D721Med (cell line): ENCODE measurements at places on chromosomes 2 and 18.

DNA sequence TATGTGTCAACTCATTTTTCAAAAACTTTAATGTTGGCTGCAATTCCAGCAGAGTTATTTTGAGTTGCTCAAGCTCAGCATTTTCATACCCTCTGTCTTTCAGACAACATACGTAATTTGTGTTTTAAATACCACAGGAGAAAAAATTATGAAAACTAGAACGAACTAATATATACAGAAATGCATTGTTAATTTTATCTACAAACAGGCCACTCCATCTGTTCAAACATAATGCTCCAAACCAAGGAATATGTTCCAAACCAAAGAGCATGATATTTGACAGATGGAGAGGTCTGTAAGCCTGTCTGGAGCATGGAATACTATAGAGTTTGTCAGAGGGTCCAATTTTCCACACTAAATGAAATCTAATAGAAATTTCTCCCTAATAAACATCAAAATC is 536.2 kb upstream of the FSIP2 start:
- no peak for DNase-seq

- DNase-seq, result no peak
These were observed 176.7 kb downstream of the MYO1B start for GRCh38 chr2:191421950-191422349.

DNA sequence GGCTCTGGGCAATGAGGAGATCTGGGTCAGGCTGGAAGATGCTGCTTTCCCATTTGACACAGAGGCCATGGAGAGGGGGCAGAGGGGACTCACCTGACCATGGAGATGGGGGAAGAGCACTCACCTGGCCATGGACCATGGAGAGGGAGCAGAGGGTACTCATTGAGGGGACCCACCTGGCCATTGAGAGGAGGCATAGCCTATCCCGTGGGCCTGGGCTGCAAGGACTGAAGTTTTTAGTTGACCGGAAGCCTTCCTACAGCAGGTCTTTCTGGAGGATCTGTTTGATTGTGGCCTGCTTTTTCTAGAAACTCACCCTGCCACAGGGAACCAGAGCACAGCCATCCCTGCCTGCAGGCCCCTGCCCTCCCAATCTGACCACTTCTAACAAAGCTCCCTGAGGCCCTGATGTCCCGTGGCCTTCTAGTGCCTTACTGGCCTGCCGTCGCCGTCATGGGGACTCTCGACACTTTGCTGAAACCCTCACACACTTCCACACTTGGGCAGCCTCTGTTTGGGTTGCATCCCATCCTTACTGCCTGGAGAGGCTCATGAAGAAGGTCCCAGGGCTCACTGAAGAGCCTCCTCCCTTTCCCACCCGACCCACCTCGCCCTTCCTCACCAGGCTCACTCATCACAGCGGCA is 5.1 kb upstream of the PROM2 start:
- DNase-seq, result no peak

DNA sequence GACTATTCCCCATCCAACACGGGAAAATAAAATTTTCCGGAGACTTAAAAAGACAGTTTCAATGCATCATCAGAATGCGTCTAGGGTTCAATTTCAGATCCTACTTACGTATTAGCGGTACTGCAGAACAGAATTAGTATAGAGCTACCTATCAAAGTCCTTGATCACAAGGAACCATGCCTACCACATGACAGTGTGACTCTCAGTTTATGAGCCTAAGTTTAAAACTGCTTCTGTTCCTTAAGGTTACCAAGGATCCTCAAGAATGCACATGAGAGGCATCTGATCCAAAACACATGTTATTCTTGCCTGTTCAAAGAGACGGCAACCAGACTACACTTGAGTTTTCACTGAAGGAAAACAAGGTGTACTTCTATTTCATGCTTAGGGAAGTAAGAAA is 369.7 kb downstream of the EPHA4 start:
- no peak for DNase-seq

GRCh38 chr2:237184192-237184918 is 98.7 kb downstream of the COPS8 start:
- no peak for DNase-seq

DNA sequence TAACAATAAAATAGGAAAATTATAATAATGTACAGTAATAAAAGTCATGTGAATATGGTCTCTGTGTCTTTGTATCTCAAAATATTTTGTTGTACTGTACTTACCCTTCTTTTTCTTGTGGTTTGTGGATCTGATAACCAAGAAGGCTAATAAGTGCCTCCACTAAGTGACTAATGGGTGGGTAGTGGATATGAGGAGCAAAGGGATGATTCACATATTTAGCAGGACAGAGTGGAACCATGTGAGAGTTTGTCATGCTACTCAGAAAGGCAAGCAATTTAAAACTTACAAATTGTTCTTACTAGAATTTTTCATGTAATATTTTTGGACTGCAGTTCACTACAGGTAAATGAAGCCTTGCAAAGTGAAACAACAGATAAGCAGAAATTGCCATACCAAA is 1241.2 kb upstream of the CDH2 start:
- DNase-seq, result no peak

DNA sequence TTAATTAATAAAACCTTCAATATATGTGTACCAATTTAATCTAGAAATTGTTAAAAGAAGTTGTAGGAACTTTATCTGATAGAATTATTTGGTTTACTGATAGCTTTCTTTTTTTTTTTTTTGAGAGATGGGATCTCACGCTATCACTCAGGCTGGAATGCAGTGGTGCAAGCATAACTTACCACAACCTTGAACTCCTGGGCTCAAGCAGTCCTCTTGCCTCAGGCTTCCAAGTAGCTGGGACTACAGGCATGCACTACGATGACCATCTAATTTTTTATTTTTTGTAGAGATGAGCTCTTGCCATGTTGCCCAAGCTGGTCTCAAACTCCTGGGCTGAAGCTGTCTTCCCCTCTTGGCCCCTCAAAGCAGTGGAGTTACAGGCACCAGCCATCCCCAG is 66.8 kb downstream of the CCDC138 start:
- no peak for DNase-seq

DNA sequence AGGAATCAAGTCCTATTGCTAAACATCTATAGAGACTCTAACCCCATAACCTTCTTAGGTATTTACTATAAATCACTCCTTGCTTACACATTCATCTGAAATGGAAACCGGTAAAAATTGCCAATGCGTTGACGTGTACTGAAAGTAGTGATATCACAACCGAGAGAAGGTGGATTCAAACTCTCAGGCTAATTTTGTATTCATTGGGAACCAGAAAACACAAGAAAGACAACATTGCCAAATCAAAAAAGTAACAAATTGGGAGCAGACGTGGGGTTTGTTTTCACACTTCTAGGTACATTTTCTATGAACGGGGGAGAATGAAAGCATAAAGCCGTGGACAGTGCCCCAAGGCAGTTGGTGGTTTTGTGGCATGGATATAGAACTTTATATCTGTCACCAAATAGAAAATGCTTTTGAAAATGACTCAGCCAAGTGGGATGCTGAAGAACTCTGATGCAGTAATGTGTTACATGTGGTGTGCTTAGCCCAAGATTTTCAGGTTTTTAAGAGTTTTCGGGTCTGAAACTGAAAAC is 155.1 kb upstream of the RASGRP3 start:
- DNase-seq, result no peak

- DNase-seq, result no peak
These were observed 133.4 kb upstream of the SPATS2L start for GRCh38 chr2:200172944-200173581.

- no peak for DNase-seq
These were observed 169.8 kb upstream of the PKDCC start for GRCh38 chr2:41878056-41878455.

DNA sequence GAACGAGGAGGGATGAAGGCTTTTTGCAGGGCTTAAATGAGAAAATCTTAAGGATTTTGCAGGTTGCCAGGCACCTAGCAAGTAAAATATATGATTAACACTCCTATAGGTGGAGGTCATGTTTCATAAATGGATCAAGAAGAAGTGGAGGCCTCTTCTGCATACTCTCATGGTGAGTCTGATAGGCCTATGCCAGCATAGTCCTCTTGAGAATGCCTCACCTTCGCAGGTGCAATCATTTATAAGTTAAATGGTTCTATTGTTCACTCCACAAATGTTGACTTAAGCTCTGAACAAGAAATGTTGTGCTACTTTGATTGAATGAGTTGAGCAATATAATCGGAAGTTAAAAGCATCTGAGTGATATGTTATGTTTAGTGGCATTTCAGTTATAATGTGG is 12.1 kb downstream of the LRRTM1 start:
- no peak for DNase-seq

GRCh38 chr2:86176597-86176996 is 18.7 kb downstream of the IMMT start:
- no peak for DNase-seq

DNA sequence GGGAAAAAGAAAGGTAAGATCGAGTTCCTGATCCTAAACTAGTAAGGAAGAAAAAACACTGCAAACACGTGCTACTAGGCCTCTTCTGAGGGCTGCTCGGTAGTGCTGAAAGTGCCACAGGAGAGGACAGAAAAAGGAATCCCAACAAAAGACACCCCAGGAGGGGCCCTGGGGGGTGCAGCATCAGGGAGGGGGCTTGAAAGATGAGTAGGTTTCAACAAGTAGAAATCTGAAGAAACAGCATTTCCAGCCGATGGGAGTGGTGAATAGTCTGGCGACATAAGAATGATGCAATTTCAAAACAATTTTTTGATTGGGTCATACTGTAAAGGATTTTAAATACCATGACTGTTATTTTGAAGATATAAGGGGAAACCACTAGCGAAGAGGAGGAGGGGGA is 98.6 kb downstream of the NOL10 start:
- no peak for DNase-seq

DNA sequence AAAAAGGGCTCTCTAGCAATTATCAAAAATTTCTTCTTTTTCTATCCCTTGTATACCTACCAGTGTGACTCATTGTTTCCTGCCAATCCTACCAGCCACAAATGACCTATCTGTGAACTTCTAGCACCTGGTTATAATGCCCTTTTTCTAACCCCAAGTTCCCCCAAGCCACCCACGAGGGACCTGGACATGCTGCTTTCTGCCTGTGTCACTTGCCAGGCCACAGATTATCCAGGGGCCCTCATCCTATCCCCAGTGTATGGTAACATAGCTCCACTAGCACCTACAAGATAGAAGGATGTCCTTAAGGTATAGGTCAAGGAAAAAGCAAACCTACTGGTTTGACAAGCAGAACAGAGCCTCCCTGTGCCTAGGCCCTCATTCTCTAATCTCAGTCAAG is 26.8 kb downstream of the AAK1 start:
- no peak for DNase-seq

- DNase-seq, result no peak
These were observed 48.4 kb downstream of the TMEFF2 start for GRCh38 chr2:192146069-192147015.

- DNase-seq, result peak; percentile 26
These were observed 59.4 kb upstream of the UPP2 start for GRCh38 chr2:158042245-158042644.

- DNase-seq, result no peak
These were observed 73.0 kb upstream of the ITGA6 start for GRCh38 chr2:172354347-172354746.

DNA sequence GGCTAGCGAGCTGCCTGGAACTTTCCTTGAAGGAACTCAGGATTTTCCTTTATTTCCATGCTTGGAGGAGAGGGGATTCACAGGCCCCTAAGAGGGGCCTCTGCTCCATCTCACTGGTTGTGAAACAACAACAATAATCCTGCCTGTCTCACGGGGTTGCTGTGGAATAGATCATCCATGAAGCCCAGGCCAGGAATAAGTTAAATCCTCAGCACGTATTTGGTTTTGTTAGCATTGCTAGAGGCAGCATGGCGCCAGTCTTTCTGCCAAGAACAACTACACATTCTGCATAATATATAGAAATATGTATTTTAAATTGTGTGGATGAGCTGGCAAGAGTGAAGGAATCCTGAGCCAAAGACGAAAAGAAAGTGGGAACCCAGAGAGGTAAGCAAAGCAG is 80.8 kb upstream of the L3MBTL4 start:
- DNase-seq, result no peak

DNA sequence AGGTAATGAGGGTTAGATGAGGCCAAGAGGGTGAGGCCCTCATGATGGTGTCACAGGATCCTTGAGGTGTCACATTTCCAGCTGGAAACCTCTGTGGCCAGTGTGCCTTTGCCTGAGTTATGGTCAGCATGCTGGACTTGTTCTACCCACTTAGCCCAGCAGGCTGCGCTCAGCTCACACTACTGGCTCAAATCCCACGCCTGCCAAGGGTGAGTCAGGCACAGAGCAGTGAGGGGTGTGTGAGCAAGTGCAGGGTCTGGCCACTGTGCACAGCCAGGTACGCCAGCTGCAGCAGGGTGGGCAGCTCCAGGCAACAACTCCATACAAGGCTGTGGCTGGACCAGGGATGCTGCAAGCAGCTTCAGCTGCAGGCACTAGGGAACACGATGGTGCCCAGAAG is 616.6 kb upstream of the FSHR start:
- no peak for DNase-seq

GRCh38 chr18:3704556-3705344 is 254.8 kb downstream of the TGIF1 start:
- no peak for DNase-seq

DNA sequence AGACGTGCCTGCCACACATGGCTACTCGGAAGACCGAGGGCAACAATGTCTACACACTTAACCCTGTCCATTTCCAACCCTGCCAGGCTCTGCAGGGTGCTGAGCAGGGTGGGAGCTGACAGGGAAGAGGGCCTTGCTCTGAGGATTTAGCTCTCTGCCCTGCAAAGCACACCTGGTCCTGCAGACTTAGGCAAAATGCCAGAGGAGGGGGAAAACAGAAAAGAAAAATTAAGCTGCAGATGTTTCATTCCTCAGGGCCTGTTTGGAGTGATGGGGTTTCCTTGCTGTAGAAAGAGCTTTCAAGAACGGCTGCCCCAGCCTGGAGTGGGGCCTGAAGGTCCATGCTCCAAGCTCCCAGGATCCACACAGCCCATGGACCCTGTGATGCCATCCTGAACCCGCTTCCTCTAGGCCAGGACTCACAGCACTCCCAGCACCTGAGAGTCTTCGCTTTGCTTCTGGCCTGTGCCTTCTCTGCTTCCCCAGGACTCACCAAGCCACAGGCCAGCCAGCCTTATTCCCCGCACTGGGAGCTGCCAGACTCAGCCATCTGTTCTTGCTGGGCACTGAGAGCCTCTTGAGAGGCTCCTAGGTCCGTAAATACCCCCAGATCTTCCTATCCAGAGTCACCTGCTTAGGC is 9.1 kb upstream of the TEX51 start:
- DNase-seq, result no peak

GRCh38 chr2:143083636-143084035 is 45.6 kb upstream of the ARHGAP15 start:
- DNase-seq, result no peak

DNA sequence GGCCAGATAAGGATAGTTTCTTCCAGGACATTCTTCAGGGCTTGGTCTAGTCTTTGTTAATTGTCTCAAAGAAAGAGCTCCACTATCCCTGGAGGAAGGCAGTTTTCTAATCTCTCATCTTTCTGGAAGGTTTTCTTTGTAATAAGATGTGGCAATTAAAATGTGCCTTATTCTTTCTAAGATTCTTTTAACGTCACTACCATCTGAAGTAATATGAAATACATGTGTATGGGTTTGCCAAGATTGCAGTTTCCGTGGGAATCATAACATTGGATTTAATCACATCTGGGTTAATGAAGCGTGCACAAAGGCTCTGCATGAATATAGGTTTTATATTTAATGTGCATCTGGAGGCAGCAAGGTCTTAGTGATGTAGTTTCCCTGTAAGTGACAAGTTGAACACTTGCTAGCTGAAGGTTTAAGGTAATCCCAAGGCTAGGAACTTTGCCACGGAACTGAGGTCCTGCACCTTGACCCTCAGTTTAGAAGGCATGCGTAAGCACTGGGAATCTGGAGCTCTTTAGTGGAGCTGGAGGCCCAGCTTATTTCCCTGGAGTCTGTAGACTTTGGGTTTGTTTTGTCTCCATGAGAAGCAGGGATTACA is 25.7 kb downstream of the DIS3L2 start:
- DNase-seq, result no peak
